ENCODE measurements at places on chromosomes 1 and 21.

DNA sequence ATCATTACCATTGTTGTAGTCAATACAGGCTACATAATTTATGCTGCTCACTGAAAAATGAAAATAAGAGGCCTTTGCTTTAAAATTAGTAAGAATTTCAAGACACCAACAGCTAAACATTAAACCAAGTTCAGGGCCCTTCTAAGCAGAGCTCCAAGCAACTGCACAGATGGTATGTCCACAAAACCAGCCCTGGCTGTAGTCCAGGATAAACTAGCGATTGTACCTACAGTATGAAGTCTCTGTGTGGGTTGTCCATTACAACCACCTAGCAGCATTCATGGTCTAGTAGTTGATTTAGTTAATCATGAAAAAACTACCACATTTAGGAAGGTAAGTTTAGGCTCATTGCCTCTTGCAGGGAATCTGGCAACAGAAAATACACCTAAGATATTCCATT is 35.3 kb downstream of the CLCA4 start:
- DNase-seq, result no peak

DNA sequence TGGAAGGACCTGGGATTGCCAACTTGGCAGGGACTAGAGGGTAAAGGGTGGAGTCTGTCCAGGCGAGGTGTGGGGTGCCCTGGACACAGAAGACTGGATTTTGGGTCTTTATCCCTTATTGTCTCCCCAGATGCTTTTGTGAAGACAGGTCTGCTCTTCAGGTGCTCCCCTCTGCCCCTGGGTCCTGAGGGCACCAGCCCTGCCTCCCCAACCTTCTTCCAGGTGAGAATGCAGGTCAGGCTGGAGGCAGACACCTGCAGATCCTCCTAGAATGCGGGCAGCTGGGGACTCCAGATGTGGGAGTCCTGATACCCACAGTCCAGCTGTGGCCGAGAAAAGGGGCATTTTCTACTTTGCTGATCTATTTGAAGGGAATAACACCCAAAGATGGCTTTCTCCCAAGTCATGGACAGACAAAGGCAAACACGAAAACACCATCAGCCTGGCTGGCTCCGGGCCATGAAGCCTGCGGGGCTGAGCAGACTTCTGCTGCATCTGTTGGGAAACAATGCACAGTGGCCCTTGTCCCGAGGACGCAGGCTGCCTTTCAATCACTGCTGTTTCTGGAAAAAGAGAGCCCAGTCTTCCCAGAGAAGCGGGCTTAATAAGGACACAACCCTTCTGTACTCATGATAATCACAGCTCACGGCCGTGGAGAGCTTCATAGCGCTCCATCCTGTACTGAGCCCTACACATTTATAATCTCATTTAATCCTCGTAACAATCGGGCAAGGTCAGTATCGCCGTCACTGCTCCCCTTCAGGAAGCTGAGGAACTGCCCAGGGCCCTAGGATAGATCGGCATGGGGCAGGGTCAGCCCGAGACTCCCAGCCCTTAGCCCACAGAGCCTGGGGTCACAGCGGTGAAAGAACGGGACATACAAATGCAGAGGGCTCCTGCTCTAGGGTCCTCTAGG is 62.0 kb upstream of the ABCG1 start:
- DNase-seq, result no peak

DNA sequence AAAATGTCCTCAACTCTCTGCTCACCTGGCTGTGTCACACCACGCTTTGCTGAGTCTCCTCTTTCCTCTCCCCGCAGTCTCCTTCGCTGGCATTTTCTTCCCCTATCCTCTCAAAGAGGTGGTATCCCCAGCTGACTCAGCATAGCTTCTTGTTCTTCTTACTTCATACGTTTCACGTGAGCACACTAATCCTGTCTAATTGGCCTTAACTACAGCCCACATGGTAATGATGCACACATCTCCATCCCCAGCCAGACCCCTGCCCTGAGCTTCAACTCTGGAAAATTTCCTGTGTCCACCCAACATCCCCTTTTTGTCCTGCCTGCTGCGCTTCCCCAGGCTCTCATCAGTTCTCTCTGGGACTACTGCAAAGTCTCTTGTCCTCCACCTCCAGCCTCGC is 169.8 kb downstream of the TTLL7 start:
- DNase-seq, result no peak

GRCh38 chr1:29673228-29673500 is 436.8 kb downstream of the PTPRU start:
- no peak for DNase-seq

GRCh38 chr1:48017716-48018115 is 20.5 kb upstream of the TRABD2B start:
- no peak for DNase-seq

- DNase-seq, result no peak
Observed at GRCh38 chr1:58805716-58806571, 22.1 kb upstream of the JUN start.

DNA sequence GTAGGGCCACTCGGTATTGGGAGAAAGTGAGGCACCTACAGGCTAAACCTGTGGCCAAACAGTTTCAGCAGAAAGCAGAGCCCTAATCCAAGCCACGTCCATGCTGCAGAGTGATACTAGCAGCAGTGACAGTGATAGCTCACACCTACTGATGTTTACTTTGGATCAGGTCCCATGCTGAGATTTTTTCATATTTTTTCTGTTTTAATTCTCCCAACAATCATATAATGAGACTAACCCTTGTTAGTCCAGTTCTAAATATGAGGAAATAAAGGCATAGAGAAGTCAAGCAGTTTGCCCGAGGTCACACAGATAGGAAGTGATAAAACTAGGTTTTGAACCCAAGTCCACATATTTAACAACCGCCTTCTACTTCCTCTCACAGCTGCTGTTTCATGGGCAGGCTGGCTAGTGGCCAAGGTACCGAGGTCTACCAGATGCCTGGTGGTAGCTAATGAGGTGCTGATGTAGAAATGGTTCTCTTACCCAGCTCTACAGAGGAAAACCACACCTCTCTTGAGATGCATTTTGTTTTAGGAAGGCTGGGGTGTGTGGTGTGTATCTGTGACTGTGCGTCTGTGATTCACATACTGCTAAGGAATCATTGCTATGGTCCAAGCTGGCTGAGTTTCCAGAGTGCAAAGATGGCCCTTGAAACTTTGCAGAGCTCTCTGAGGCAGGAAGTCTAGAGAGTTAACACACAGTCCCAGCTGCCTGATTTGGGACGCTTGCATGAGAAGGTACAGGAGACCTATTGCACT is 80.3 kb upstream of the ARTN start:
- DNase-seq, result no peak

- DNase-seq, result no peak
Observed at GRCh38 chr21:45864436-45864835, 117.1 kb upstream of the COL6A1 start.
